ENCODE measurements at places on chromosomes 12 and 14. TPM values are rescaled to one million over a fixed set of nuclear protein-coding genes. Genes with fewer than 3 reads are reported as not detected.

KRT85 gene
- 766 TPM for total RNA-seq

KRT6B gene
- total RNA-seq: 228 TPM

PAH gene
- not detected for total RNA-seq

SLC2A14 gene
- 0.83 TPM for total RNA-seq

VTI1B gene
- total RNA-seq: 52.4 TPM

SPX gene
- not detected for total RNA-seq

TMPRSS12 gene
- total RNA-seq: 0.34 TPM

DHH gene
- 0.15 TPM for total RNA-seq

CMKLR1 gene
- 5.2 TPM for total RNA-seq

OR6C4 gene
- total RNA-seq: not detected

LRTM2 gene
- not detected for total RNA-seq

EID3 gene
- total RNA-seq: 2.9 TPM

SDSL gene
- 1.2 TPM for total RNA-seq

TPPP2 gene
- total RNA-seq: not detected

TAS2R8 gene
- not detected for total RNA-seq

CLEC1A gene
- 1.3 TPM for total RNA-seq

JAG2 gene
- total RNA-seq: 63.6 TPM

LRR1 gene
- 8.4 TPM for total RNA-seq

GPR65 gene
- 0.38 TPM for total RNA-seq

HPD gene
- not detected for total RNA-seq

TEAD4 gene
- total RNA-seq: 28.4 TPM

AQP6 gene
- total RNA-seq: not detected

RGS6 gene
- total RNA-seq: 1.1 TPM

SLC35F4 gene
- not detected for total RNA-seq

PIWIL1 gene
- total RNA-seq: not detected

EML1 gene
- 9.6 TPM for total RNA-seq

GPR162 gene
- total RNA-seq: 0.47 TPM

TSPAN19 gene
- total RNA-seq: not detected

RNASE4 gene
- 43.9 TPM for total RNA-seq

STXBP6 gene
- 34.9 TPM for total RNA-seq

SLC5A8 gene
- 1.3 TPM for total RNA-seq

SP1 gene
- total RNA-seq: 113 TPM

SLC4A8 gene
- not detected for total RNA-seq

PTPRB gene
- total RNA-seq: 12.3 TPM

CLEC2B gene
- 45.2 TPM for total RNA-seq

SOAT2 gene
- total RNA-seq: not detected

PMEL gene
- total RNA-seq: 75.7 TPM

RD3L gene
- total RNA-seq: not detected

PRR4 gene
- total RNA-seq: 54.9 TPM

SRGAP1 gene
- 8.4 TPM for total RNA-seq

B3GNT4 gene
- total RNA-seq: 7.5 TPM

BCL11B gene
- 35.9 TPM for total RNA-seq

GLS2 gene
- 7.9 TPM for total RNA-seq

GARIN6 gene
- total RNA-seq: not detected

TRPV4 gene
- total RNA-seq: 5.3 TPM

CLEC4E gene
- total RNA-seq: not detected

VDR gene
- 36.7 TPM for total RNA-seq

ZDHHC22 gene
- not detected for total RNA-seq

OASL gene
- total RNA-seq: not detected

PCED1B gene
- not detected for total RNA-seq

VRTN gene
- total RNA-seq: not detected

DEGS2 gene
- total RNA-seq: 102 TPM

CCDC88C gene
- 16.6 TPM for total RNA-seq

SRRM4 gene
- not detected for total RNA-seq
